Stimulated activated memory B cell treated with anti-CD40 and anti-IgM and Interleukin-4, amounts not matched to agents 10 μg/mL and 1 μg/mL and 100 μg/mL, for 72 hours (primary cell): ENCODE measurements at places on chromosomes 11 and 22.

DNA sequence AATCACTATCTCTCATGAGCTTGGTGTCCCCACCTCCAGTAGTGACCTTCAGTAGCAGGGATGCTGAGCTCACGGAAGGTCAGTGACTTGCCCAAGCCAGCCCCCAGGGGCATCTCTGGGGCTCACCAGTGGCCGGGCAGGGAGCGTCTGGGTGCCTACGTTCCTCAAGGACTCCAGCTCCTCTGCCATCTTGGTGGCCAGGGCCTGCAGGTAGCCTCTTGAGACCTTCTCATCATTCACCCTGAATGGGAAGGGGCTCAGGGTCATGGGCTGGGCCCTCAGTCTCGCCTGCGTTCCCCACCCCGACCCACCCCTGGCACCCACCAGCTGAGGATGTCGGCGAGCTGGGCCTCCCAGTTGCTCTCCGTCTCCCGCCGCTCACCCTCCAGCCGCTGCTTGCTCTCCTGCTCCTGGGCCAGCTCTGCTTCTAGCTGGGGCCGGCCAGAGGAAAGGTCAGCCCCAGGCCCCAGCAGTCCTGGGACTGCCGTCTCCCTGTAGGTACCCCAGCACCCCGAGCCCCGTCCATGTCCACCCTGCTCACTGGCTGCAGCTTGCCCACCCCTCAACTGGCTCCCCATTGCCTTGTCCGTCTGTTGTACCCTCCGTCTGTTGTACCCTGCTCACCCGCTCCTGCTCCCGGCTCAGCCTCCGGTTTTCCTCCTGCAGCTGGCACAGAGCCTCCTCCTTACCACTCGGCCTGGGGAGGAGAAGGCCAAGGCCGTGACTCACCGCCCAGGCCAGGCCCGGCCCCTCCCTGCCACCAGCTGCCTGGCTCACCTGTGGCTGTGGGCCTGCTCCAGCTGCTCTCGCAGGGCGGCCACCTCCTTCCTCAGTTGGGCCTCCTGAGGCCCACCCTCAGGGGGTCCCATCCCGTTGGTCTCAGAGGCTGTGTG is 9.5 kb downstream of the CDC42BPG start:
- no peak for ATAC-seq

- ATAC-seq: no peak
These were observed 91.5 kb downstream of the MORC2 start for GRCh38 chr22:30876915-30877553.

DNA sequence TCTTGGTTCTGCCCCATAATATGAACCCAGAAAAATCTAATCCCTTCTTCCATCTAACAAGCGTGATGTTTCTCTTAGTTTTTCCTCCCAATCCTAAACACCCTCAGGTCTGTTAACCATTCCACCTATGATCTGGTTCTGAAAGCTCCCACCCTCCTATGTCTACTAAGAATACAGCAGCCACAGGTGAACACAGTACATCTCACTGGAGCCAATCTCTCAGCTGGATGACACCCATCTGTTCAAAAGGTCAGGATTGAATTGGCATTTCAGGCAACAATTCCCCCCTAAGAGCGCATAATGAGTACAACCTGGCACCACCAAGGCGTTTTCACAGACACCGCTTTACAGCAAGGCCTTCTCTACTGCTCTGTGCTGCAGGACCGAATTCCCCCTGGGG is 19.0 kb upstream of the APOA1 start:
- no peak for ATAC-seq

DNA sequence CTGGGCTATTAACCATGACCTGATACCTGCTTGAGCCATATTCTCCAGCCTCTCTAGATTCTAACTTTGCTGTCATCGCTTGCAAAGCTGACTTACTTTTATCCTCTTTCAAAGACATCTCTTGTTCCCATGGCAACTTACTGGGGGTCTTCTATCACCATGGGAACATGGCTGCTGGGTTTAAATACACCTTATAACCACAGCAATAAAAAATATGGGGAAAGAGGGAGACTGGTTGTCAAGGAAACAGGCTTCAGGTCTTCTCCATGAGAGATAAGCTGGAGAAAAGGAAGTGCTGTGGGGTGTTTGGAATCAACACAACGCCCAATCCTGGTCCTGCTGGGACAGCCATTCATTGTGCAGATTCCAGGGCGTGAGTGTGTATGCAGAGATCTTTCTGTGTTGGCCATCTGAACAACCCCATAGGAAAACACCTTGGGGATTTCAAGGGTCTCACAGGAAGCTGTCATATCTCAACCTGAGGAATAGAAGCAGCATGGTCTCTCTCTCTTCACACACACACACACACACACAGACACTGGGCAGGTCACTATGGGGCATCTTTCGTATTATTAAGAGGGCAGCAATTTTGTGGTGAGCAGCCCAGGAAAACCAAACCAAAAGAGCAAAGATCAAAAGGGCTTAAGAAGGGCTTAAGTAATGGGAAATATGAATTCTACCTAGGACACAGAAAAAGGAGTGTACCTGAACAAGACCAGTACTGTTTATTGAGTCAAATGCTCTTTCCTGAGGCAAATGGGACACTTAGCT is 344.7 kb upstream of the NCAM1 start:
- ATAC-seq: no peak

- no peak for ATAC-seq
These were observed 31.3 kb downstream of the CYTH4 start for GRCh38 chr22:37313376-37314314.

GRCh38 chr11:70557742-70558485 is 159.6 kb downstream of the CTTN start:
- no peak for ATAC-seq

DNA sequence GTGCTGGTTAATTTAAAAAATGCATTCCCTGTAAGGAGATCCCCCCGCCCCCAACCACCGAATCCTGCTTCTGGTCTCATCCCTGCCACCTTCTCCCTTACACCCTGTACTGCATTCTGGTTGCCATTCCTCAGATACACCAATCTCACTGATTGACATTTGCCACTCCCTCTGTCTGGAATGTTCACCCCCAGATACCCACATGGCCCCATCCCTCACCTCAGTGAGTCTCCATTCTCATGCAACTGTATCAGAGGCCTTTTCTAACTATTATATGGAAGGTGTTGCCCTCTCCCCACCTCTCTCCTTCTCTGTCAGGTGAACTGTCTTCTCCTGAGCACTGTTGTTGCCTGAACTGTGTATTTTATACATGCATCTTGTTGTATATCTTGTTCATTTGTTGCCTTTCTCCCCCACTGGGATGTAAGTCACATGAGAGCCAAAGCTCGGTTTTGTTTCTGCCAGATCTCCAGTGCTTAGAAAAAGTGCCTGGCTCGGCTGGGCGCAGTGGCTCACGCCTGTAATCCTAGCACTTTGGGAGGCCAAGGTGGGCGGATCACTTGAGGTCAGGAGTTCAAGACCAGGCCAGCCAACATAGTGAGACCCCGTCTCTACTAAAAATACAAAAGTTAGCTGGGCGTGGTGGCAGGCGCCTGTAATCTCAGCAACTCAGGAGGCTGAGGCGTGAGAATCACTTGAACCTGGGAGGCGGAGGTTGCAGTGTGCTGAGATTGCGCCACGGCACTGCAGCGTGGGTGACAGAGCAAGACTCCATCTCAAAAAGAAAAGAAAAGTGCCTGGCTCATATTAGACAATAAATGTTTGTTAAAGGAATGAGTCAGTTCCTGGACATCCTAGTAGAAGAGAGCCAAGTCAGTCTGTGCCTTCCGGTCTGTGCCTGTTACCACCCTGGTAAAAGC is 61.0 kb downstream of the TNRC6B start:
- no peak for ATAC-seq

- peak; percentile 17 for ATAC-seq
These were observed 485 bp downstream of the KCNJ4 start for GRCh38 chr22:38454353-38455075.

GRCh38 chr11:34863048-34863447 is 53.1 kb downstream of the APIP start:
- ATAC-seq: no peak

GRCh38 chr11:36825251-36825650 is 227.2 kb upstream of the RAG2 start:
- no peak for ATAC-seq

DNA sequence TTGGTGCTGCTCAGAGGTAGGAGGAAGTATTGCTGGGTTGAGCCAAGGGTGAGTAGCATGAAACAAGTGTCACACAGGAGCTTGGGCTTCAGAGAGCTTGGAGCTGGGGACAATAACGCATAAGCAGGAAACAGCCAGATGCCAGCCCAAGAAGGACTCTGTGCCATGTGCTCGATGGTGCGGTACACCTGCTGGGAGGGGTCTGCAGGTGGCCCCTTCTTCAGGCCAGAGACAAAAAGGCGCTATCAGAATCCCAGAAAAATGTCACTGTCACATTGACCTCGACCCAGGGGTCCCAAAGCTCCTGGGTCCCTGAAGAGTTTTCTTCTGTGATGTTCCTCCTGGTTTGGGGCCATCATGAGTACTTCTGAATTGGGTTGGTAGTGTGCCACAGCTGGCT is 244.4 kb downstream of the TBC1D22A start:
- ATAC-seq: no peak

DNA sequence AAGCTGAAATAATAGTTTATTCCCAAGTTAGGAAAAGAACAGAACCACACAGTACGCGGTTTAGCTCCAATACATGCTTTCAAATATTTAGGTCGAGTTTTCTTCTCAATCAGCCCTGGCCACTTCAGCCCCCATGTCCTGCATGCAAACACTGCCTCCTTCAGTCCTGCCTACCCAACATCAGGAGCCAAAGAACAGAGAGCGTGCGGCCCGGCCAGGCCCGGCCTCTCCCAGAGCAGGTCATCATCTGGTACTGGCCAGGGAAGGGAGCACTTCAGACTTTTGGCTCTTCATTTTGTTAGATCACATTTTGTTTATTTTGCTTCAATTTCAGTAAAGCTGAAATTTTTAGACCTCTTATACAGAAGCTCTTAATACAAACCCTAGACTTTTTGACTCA is 6.7 kb downstream of the BRD1 start:
- ATAC-seq: no peak

- no peak for ATAC-seq
These were observed 46.4 kb downstream of the ME3 start for GRCh38 chr11:86625981-86626380.

DNA sequence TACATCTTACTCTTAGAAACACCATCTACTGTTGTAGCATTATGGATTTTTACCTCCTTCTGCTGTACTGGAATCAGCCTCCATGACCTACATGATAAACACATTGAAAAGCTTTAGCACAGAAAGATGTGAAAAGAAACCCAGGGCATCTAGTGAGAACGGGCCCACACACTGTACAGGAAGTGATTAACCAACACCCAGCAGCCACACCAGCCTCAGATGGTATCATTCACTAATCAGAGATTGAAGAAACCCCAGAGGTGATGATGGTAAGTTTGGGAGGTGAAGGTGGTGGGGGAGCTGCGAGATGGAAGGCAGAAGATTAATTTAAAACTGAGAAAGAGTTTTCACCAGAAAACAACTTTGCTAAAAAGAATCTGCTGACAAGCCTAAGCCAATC is 46.1 kb downstream of the RASSF10 start:
- ATAC-seq: no peak

GRCh38 chr11:126337474-126338241 is 17.8 kb upstream of the ST3GAL4 start:
- ATAC-seq: no peak
